ENCODE measurements at places on chromosomes 1 and 21. TPM values are rescaled to one million over a fixed set of nuclear protein-coding genes. Genes with fewer than 3 reads are reported as not detected.

GRCh38 chr21:20999659-21000058 is 1.4 kb downstream of the NCAM2 start:
- peaks cover 16% of the 10 kb centered on the region for H3K4me1 ChIP-seq
- no peaks in the 10 kb centered on the region for H3K36me3 ChIP-seq
- peaks cover 21% of the 10 kb centered on the region for H3K27me3 ChIP-seq

GRCh38 chr1:241129207-241129960 is 227.6 kb downstream of the RGS7 start:
- H3K27ac ChIP-seq: no peak overlapping the region
- no peak for DNase-seq
- H3K36me3 ChIP-seq: no peaks in the 10 kb centered on the region
- no peaks in the 10 kb centered on the region for H3K27me3 ChIP-seq
- H3K4me1 ChIP-seq: no peaks in the 10 kb centered on the region
- H3K4me3 ChIP-seq: no peak overlapping the region

SPRR2E gene
- not detected for total RNA-seq

DNA sequence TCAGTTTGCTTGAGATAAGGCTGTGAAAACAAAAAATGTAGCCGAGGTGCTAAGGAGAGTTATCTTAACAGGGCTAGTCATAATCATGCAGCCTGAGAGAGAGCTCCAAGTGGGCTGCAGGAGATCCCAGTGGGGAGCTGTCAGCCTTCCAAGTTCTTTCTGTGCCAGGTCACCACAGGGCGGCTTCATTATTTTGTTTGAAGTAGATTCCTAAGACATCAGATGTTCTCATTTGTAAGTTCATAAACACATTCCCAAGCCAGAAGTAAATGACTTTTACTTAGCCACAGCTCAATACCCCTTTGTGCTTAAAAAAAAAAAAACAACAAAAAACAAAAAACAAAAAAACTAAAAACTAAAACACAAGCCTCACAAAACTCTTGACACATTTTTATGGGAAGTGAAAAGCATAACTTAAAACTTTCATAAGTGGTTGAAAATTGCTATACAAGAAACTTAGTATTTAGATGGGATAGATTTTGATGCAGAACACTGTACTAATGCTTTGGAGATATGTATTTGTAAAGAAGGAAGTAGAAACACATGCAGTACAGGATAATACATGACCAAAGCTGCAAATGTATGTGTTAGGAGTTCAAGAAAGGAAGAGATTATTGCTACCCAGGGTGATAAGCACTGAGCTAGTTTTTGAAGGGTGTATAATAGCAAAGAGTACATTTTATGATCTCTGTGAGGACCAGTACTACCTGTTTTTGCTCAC is 8.6 kb downstream of the CDC14A start:
- H3K4me1 ChIP-seq: peaks cover 61% of the 10 kb centered on the region
- H3K4me3 ChIP-seq: no peak overlapping the region
- H3K27me3 ChIP-seq: no peaks in the 10 kb centered on the region
- no peak overlapping the region for H3K27ac ChIP-seq

DNA sequence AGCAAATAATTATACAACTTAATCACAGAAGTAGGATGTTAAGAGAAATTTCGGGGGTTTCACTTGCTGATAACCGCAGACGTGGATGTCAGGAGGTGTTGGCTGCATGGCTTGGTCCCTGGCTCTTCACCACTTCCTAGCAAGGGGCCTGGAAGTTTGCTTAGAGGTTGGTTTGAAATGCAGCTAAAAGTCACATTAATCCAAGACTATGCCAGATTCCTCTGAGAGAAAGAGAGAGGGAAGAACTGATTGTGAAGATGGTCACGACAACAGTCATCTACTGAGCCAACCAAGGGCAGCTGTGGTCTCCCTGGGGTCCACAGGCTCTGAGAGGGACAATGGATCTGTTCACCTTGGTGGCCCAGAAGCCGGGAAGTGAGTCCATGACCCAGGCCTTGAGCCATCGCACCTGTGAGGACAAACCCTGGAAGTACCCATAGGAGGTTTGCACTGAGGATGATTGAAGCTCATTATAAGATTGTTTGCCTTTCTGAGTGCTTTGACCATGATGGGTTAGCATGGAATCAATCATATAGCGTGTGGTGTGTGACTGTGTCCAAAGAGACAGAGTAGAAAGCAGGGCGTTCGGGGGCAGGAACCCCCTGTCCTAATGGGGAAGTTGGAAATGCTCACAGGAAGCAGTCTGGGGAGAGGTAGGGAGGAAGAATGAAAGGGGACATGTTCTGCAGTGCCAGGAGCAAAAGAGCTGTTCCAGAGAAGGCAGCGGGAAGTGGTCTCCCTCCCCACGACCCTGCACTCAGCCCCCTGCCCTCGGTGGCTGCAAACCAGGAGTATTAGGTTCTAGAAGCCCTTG is 47.1 kb downstream of the UMODL1 start:
- H3K36me3 ChIP-seq: no peaks in the 10 kb centered on the region
- H3K27ac ChIP-seq: no peak overlapping the region
- peaks cover 18% of the 10 kb centered on the region for H3K27me3 ChIP-seq
- H3K4me1 ChIP-seq: peaks cover 48% of the 10 kb centered on the region
- H3K4me3 ChIP-seq: no peak overlapping the region
- no peak for DNase-seq
